ENCODE measurements at places on chromosomes 7 and 10. TPM values are rescaled to one million over a fixed set of nuclear protein-coding genes. Genes with fewer than 3 reads are reported as not detected.

GRCh38 chr10:67803588-67804394, 34.2 kb downstream of the DNAJC12 start:
- ATAC-seq, result no peak

GRCh38 chr10:132178046-132178445, 8.7 kb upstream of the DPYSL4 start:
- no peak for ATAC-seq

GRCh38 chr7:152871005-152871677, 111.6 kb downstream of the ACTR3B start:
- ATAC-seq, result no peak

GRCh38 chr10:43121444-43121843, 16.8 kb upstream of the CSGALNACT2 start:
- no peak for ATAC-seq

DNA sequence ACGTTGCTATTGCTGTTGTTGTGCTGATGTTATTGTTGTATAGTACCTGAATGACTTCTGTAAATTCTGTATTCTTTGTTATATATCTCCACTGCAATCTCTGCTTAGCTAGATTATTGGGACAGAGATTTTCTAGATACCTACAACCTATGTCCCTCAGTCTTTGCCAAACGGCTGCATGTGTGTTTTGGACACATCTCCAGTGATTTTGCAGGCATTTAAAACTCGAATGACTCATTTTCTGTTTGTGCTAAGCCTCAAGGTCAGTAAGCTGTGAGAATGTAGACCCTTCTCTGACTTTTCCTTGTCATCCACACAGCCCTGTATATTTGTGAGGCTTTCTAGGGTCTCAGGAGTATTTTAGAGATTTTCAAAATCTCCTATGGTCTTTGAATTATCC, 410.7 kb downstream of the POM121L12 start:
- ATAC-seq, result no peak

ANKRD30A gene
- not detected for total RNA-seq

Data from motor neuron (in vitro differentiated cells).